ENCODE measurements at places on chromosomes 7 and 10. TPM values are rescaled to one million over a fixed set of nuclear protein-coding genes. Genes with fewer than 3 reads are reported as not detected.

Gene SSC4D
- total RNA-seq, result 2.5 TPM

Gene CYP17A1
- not detected for total RNA-seq

Gene CNNM1
- total RNA-seq, result 3.0 TPM

- DNase-seq, result no peak
Observed at GRCh38 chr7:143426479-143427142, 16.6 kb upstream of the TAS2R60 start.

- DNase-seq, result no peak
Observed at GRCh38 chr10:88670497-88670896, 6.3 kb downstream of the LIPF start.

- DNase-seq, result no peak
Observed at GRCh38 chr10:54530299-54530698, 270.7 kb downstream of the PCDH15 start.

- DNase-seq, result peak; percentile 71
Observed at GRCh38 chr7:17130281-17131059, 168.0 kb upstream of the AHR start.
